ENCODE measurements at places on chromosomes 16 and 17. TPM values are rescaled to one million over a fixed set of nuclear protein-coding genes. Genes with fewer than 3 reads are reported as not detected.

Gene NLRC3
- 1.2 TPM for polyA plus RNA-seq

Gene PLCD3
- polyA plus RNA-seq: 35.2 TPM

- DNase-seq: no peak
Observed at GRCh38 chr16:20851601-20852000, 45.3 kb downstream of the REXO5 start.

DNA sequence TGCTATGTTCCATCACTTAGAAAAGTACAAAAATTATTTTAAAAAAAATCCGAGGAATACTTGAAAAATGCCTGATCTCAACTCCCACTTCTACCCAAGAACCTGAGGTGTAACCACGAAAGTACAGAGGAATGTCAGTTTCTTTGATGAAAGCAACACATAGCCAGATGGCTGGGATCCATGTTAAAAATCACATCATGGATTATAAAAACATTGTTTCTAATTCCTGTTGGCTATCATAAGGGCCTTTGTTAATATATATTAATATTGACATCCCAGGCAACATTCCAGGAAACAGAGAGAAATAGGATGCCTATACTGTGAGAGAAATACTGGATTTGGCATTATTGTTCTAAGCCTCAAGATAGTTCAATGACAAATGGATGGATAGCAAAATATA is 115.3 kb downstream of the SKAP1 start:
- DNase-seq: no peak

GRCh38 chr17:50177983-50178834 is 12.4 kb downstream of the SGCA start:
- DNase-seq: no peak

GRCh38 chr16:66135421-66135831 is 231.1 kb upstream of the CDH5 start:
- DNase-seq: no peak

- DNase-seq: no peak
Observed at GRCh38 chr16:74046524-74046923, 250.1 kb upstream of the PSMD7 start.
